ENCODE measurements at places on chromosomes 5 and 9.

DNA sequence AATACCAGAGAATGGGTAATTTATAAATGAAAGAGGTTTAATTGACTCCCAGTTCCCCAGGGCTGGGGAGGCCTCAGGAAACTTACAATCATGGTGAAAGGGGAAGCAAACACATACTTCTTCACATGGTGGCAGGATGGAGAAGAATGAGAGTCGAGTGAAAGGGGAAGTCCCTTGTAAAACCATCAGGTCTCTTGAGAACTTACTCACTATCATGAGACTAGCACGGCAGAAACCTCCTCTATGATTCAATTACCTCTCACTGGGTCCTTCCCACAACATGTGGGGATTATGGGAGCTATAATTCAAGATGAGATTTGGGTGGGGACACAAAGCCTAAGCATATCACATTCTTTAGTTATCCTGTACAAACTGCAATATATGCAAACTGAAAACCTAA lies 609.4 kb downstream of the MTRR start:
- DNase-seq = no peak

DNA sequence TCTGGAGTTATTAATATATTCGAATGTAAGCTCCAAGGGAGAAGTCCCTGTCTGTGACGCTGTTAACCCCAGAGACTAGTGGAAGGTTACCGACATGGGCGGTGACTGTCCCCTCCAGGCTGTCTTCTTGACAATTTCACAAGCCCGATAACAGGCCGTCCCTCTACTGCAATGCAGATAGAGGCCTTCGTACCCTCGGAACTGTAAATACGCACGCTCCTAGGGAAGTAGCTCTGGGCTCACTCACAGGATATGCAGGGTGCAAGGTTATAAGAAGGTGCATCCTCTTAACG lies 680 bp upstream of the RFK start:
- peak; percentile 39 for DNase-seq

DNA sequence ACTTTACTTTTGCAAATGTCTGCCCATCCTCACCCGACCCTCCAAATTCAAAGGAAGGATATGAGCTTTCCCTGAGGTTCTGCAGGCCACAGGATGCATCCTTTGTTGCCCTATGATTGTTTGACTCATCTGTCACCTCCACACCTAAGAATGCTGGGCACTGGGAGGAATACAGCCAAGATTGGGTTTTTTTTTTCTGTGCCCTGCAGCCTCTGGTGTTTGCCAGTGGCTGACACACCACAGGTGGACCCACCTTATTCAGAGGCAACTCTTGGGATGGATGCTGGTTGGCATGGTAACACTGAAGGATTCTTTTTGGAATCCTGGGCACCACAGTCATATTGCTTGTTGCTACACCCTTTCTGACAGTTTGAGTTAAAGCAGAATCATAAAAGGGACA lies 29.7 kb downstream of the C9orf152 start:
- no peak for DNase-seq

GRCh38 chr9:472479-473075 lies 257.9 kb downstream of the DOCK8 start:
- DNase-seq = no peak

DNA sequence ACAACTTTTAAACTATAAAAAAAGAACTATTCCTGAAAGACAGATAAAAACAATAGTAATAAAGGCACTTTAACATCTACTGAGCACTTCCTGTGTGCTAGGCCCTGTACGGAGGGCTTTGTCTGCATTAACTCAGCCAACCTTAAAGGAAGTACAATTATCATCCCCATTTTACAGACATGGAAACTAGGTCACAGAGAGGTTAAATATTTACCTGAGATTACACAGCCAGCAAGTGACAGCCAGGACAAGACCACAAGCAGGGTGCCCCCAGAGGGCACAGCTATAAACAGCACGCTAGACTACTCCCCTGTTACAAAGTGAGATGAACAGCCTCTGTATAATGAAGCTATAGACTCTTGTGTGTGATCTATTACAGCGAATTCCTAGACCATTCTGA lies 25.5 kb downstream of the DDX31 start:
- DNase-seq = no peak

DNA sequence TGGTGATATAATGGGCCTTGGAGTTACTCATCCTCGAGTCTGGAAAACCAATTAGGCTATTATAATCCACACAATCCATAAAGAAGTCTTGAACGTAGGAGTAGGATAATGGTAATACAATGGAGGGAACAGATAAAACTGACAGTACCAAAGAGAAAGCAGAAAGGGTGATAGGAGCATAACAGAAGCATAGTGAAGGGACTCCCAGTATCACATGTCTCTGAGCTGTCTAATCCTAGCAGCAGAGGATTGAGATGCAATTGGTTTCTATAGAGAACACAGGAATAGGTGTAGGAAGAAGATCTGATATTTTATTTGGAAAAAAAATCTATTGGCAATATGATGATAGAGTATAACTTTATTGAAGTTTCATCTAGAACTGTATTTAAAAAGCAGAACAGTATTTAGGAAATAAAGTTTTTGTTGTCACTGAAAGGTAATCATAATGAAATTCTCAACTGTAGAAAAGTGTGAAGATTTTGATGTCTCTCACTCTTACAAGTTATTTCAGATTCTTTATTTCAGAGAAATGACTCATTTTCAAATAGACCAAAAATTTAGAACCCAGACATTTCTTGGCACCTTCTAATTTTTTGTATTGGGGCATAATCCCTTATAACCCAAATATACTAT lies 25.4 kb downstream of the SRFBP1 start:
- no peak for DNase-seq

DNA sequence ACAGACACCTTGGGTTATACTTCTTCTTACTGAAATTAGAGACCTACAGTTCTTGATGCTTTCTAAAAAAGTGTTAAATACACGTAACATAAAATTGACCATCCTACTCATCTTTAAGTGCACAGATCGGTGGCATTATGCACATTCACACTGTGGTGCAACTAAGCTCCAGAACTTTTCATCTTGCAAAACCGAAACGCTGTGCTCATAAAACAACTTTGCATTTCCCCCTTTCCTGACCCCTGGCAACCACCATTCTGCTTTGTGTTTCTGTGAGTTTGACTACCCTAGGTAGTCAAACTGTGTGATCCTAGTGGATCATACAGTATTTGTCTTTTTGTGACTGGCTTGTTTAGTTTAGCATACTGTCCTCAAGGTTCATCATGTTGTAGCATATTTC lies 3.9 kb downstream of the MVB12B start:
- no peak for DNase-seq

- no peak for DNase-seq
These were observed 50.9 kb downstream of the SUSD1 start for GRCh38 chr9:112124156-112124555.

GRCh38 chr9:37897665-37898064 lies 6.3 kb downstream of the SLC25A51 start:
- no peak for DNase-seq

- no peak for DNase-seq
These were observed 56.0 kb downstream of the ZNF462 start for GRCh38 chr9:106918825-106919509.

DNA sequence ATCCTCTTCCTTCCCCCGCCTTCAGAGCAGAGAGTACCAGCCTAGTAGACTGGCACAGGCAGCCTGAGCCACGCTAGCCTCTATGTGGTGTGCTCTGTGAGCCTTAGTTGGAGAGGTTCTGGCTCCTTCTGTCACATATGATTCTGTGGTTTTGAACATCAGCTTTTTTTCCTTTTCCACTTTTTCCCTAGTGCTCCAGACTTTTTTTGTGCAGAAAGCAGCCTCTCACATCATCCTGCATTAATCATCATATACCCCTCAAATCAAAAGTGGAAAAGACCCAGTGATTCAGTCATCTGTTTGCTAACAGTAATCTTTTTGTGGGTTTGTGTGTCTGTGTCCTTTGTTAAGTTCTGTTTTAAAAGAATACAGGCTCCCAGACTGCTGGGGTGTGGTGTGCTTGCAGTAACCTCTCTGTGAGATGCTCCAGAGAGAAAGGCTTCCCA lies 663.9 kb upstream of the RGMB start:
- DNase-seq = peak; percentile 36

GRCh38 chr9:18909140-18910018 lies 123.6 kb downstream of the SAXO1 start:
- DNase-seq = no peak

DNA sequence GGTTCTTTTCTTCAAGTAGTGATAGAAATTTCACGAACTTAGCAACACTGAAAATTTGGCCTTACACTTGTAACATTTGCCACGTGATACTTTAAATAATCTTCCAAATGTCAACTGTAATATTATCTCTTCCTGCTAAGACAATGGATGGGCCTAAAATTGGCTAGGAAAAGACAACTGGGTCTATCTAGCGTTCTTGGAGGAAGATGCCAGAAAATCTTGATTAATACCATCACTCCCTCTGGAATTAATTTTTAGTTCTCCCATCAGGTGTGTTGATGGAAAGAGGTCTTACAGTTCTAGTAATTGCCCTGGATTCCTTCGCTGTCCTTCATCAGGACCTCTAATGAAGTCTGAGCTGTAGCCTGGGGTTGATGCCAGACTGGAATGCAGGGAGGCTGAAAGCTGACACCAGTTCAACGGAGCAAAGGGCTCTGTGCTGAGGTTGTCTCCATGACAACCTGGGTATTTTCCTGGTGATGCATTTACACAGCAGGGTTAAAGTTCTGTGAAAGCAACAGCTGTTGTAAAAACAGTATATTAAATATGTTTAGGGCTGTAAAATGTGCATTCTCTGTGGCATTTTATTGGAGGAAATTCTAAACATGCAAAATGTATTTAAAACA lies 92.3 kb downstream of the GAS1 start:
- no peak for DNase-seq

DNA sequence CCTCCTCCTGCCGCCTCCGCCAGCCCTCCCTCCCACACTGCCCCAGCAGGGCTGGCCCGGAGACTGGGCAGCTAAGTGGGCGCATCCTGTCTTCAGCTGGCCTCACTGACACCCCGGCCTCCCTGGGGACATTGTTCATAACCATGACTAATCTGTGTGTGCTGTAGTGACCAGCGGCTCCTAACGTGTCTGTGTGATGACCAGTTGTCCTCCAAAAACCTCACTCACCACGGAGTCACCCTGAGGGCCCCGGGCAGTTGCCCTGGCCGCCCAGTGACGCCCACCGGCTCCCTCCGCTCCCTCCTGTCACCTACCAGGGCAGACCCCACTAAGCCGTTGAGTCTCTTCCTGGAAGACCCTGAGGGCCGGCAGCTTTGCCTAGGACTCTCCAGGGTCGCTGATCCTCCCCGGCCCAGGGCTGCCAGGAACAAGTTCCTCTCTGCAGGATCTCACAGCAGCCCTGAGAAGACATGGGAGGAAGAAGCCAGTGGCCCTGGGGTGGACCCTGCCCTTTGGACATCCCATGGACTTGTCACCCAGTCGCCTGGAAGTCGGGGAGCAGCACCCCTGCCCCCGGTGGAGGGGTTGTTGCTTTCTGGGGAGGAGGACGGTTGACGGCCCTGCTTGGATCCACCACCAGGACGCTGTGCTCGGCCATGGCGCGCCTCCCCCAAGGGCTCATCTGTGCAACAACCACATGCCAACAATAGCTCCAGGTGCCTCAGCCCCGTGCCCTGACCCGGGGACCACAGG lies 110.2 kb upstream of the LMX1B start:
- DNase-seq = peak; percentile 34

DNA sequence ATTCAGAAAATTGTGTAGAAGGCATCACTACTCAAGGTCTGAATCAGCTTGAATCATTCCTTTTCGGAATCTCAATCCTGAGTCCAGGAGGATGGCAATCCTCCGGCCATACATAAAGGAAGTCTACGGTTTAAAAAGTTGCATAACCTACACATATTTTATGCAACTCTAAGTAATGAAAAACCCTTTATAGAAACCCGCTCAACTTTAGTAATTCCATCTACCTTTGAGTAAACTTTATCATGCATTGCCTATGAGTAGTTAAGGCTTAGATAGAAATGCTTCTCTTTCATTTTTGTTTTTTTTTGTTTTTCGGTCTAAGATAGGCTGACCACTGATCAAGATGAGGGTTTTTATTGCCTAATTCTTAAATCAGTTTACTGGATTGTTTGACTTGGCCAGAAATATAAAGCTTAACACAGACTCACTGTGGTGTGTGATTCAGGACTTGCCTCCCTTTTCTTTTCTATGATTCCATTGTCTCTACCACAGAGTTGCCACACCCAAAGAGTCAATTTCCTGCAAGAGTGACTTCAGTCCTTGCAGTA lies 85.0 kb downstream of the LURAP1L start:
- DNase-seq = peak; percentile 30

DNA sequence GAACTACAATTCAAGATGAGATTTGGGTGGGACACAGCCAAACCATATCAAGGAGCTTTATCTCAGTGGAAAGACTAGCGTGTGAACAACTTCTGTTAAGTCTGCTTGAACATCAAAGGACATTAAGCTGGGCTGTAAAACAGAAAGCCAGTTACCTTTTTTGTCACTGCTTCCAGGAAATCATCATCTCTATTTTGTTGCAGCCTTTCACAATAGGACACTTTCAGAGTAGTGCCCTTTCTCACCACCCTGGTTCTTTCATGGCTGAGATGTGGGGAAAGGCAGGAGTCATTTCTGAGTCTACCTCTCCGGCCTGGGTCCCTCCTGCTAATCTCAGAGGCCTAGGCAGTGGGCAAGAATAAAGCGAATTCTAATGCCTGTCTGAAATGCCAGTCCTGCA lies 96.2 kb upstream of the PPP1R2B start:
- DNase-seq = no peak

DNA sequence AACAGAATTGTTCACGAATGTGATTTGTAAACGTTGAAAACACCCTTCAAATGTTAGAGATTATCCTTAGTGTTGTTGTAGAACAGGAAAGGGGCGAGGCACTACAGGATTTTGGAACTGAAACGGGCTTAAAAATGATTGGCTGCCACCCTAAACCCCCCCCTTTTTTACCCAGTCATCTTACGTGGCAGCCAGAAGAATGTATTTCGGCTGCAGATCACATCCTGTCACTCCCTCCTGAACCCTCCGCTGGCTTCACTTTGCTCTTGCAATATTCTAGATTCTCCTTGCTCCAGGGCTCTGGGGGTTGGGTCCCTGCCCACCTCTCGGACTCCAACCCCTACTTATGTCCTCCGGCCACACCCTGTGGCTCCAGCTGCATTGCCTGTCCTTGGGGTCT lies 13.9 kb upstream of the UNC5A start:
- DNase-seq = no peak

- DNase-seq = no peak
These were observed 8.4 kb downstream of the CNOT8 start for GRCh38 chr5:154866841-154867240.

- no peak for DNase-seq
These were observed 22.4 kb downstream of the NRG2 start for GRCh38 chr5:140020601-140021177.

GRCh38 chr5:177966839-177967166 lies 29.2 kb downstream of the PROP1 start:
- DNase-seq = no peak

DNA sequence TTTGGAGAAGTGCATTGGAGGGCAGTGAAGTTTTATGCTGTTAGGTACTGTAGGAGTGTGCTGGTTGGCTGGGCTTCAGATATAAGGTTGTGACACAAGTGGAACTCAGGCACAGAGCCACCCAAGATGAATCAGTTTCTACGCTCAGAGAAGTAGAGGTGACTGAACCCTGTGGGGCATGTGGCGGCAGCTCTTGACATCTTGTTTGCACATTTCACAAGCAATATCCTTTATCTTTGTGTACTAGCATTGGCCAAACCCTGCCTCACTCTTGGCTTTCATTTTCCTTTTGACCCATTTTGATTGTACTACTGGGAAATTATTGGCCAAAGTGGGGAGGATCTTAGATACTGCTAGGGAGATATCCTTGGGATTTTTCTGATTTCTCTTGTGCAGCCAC lies 110.0 kb downstream of the PSAT1 start:
- no peak for DNase-seq

GRCh38 chr5:167415779-167416746 lies 875.4 kb upstream of the WWC1 start:
- DNase-seq = no peak

Measured in kidney capillary endothelial cell (primary cell).